ENCODE measurements at places on chromosomes 5 and 9.

DNA sequence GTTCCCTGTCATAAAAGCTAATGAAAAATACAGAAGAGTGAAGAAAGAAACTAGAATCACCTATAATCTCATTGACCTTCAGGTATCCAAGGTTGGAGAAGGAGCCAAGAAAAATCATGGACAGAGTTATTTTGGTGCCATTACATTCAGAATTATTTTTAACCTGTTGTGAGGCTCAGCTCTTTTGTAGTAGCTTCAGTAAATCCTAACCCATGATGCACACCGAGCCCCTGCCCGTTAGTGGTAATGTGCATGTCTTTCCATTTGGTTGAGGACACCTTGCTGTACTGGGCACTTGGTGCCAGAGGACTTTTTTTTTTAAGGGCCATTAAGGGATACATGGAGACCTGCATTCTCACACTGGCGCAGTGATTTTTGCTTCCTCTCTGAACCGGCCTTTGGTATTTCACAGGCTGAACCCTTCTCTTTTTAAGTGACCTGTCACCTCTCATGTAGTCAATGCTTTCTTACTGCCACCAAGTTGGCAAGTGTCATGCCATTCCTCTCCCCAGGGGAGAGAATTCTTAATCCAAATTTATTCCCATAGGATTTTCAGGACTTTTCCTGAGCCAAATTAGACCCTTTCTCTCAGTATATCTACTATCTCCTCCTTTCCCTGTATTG, 125.6 kb downstream of the SMARCA2 start:
- DNase-seq = no peak

DNA sequence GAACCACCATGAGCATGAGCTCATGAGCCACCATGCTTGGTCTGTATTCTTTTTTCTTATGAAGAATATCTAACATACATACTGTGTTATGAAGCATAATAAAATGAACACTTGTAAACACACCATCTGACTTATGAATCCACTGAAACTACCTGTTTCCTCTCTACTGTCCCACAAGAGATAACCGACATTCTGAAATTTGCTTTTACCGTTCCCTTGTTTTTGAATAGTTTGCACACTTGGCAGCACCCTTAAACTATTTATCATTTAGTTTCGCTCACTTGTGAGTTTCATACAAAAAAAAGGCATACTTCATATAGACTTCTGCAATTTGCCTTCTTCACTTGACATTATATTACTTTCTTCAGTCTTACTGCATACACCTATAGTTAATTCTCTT, 8.9 kb downstream of the LARS1 start:
- DNase-seq = no peak

DNA sequence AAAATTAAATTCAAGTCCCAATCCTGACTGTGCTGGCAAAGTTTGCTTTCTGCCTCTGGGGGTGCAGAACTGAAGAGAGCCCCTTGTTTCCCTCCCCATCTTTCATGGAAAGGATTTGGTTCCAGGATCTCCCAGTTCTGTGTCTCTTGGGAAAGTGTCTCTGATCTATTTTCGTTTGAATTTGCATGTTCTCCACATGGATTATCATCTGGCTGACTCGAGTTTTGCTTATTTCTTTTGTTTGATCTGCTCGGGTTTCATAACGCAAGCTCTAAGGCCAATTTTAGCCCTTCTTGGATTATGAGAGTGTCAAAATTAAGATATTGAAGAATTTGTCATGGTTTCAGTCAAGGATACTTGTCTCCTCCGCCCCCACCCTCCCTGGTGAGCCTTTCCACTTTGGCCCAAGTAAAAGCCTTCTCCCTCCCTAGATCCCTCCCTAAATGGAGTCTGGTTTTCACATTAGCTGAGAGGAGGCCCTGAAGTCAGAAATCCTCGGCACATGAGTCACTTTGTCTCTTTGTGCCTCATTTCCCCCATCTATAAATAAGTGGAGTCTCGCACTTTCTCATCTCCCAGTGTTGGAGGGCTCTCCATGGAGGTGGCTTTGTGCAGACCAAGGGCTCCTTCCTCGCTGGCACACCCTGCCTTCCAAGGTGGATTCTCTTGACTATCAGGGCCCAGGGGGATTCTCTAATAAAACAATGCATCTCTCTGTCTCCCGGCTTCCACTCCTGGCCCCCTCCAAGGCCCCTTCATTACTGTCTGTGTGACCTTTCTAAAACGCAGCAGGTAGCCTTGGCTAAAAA, 17.3 kb downstream of the ADRB2 start:
- no peak for DNase-seq

GRCh38 chr9:8684978-8685708, 885.6 kb upstream of the DMAC1 start:
- DNase-seq = no peak

GRCh38 chr9:20477940-20478620, 144.2 kb downstream of the MLLT3 start:
- no peak for DNase-seq

DNA sequence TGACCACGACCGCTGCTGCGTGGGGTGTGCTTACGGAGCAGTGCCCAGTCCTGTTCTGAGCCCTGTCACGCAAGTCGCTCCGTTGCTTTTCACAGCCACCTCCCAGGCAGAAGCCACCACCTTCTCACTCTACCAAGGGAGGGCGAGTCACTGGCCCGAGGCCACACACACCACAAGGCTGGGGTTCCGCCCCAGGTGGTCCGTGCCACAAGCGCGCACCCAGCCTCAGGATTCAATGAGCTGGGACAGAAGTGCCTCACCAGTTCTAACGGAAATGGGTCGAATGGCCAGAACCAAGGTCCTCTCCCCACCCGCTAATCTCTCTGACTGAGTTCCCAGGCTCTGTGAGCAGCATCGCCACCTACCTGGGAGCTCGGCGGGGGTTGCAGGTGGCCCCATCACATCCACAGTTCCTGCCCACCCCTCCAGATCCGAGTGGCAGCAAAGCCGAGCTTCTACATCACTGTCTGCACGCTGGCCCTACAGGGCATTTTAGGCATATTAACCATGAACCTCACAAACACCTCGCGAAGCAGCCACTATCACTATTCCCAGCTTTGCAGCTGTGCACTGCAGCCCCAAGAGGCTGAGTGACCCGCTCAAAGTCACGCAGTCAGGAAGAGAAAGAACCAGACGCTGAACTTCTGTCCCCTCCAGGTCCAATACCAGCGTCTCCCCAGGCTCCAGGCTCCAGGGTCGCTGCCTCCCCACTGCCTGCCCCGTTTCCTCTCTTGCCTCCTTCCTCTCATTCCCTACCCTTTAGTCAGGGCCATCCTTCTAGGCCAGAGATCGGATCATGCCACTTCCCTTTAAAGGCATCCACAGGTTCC, 92.1 kb upstream of the PHYKPL start:
- DNase-seq = no peak

- no peak for DNase-seq
Observed at GRCh38 chr5:169272111-169272510, 28.8 kb downstream of the SLIT3 start.

DNA sequence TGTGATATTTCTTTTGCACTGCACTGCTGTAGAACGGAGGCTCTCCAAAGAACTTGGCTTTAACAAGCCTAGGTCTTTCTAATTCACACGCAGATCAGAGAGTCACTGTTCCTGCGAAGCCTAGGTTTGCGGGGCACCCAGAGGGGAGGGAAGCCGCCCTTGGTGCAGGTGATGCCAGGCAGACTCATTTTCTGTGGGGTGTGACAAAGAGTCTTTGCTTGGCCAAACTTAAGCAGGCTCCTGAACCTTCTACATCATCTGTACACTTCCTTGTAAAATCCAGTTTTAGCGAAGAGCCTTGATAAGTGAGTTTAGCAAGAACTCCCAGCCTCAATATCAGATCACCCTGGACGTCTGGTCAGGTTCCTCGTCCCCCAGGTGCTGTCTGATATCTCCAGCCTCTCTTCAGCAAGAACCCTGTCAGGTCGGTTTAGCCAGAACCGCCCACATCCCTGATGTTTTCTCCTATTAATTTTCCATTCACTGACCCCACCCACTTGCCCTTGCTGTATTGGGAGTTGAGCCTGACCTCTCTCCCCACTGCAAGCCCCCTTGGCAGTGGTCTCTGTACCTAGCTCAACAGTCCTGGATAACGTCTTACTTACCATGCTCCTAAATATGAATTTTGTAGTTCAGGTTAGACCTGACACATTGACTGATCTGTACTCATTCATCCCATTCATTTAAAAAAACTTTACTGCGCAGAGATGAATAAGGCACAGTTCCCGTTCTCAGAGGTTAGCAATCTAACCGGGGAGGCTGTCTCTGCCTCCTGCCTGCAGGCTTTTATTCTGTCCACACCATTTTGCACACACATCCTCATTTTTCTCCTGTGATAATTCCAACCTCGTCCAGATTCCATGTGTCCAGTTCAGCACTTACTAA, 880 bp upstream of the UBAC1 start:
- peak; percentile 52 for DNase-seq

GRCh38 chr9:37499297-37499696, 13.5 kb downstream of the POLR1E start:
- no peak for DNase-seq

DNA sequence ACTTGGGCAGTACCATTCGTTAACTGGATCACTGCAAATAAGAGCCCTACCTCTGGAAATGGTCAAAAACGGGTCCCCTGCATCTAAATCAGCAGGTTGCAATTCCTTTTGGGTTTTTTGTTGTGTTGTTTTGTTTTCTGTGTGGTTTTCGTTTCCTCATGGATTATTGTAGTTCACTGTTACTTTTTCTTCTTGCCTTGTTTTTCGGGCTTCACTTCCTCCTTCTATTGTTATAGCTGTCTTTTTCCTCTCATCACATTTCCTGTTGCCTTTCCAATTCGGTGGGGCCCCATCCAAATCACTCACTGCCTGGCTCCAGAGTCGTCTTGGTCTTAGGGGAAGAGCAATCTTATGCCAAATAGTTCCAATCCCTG, 8.7 kb upstream of the SSBP2 start:
- DNase-seq = no peak

DNA sequence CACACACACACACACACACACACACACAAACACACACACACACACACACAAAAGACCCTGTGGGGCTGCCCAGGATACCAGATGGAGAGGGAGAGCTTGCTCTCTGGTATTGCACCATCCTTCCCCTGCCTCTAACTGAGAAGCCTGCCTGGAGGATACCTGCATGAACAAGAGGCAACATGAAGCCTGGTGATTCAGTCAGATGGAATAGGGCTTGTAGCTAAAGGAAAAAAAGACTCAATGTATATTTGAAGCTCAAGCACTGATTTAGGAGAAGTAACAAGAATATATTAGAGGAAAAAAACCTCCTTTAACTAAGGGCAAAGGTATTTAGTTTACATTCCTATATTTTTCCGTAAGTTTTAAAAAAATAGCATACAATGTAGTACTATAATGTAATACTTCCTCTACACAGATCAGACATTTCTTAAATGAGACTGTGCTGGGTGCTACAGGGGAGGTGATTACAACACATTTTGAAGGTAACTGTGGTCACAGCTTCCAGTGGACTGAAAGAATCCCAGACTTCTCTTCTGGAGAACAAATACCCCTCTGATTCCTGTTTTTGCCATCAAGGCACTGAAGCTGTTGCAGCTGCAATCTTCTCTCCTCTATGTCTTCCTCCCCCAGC, 169.3 kb downstream of the DCP2 start:
- no peak for DNase-seq

- peak; percentile 47 for DNase-seq
Observed at GRCh38 chr5:14665101-14665822, 744 bp downstream of the OTULIN start.

DNA sequence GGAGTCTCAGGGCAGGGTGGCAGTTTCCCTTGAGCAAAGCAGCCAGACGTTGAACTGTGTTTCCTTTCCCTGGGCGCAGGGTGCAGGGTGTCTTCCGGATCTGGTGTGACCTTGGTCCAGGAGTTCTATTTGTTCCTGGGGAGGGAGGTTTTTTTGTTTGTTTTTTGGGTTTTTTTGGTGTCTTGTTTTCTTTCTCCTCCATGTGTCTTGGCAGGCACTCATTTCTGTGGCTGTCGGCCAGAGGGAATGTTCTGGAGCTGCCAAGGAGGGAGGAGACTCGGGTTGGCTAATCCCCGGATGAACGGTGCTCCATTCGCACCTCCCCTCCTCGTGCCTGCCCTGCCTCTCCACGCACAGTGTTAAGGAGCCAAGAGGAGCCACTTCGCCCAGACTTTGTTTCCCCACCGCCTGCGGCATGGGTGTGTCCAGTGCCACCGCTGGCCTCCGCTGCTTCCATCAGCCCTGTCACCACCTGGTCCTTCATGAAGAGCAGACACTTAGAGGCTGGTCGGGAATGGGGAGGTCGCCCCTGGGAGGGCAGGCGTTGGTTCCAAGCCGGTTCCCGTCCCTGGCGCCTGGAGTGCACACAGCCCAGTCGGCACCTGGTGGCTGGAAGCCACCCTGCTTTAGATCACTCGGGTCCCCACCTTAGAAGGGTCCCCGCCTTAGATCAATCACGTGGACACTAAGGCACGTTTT, 3.5 kb upstream of the PHYHD1 start:
- DNase-seq = no peak

- DNase-seq = no peak
Observed at GRCh38 chr9:127714951-127715469, 453 bp downstream of the PTRH1 start.

Measured in activated T-cell treated with anti-CD3 and anti-CD28 coated beads, Interleukin-2, amount 50 U/mL, for 24 hours (primary cell).